ENCODE measurements at places on chromosomes 3 and 15.

GRCh38 chr3:116033516-116033915 is 410.2 kb downstream of the GAP43 start:
- DNase-seq: no peak

GRCh38 chr3:41198950-41199865 is at the start of gene CTNNB1:
Gene CTNNB1, plus strand, starts transcription at chr3:41199505. Its CDS starts 24,564 bp downstream, at chr3:41224069.
- peak; percentile 91 for DNase-seq

GRCh38 chr3:29568355-29568754 is 287.5 kb downstream of the RBMS3 start:
- no peak for DNase-seq

DNA sequence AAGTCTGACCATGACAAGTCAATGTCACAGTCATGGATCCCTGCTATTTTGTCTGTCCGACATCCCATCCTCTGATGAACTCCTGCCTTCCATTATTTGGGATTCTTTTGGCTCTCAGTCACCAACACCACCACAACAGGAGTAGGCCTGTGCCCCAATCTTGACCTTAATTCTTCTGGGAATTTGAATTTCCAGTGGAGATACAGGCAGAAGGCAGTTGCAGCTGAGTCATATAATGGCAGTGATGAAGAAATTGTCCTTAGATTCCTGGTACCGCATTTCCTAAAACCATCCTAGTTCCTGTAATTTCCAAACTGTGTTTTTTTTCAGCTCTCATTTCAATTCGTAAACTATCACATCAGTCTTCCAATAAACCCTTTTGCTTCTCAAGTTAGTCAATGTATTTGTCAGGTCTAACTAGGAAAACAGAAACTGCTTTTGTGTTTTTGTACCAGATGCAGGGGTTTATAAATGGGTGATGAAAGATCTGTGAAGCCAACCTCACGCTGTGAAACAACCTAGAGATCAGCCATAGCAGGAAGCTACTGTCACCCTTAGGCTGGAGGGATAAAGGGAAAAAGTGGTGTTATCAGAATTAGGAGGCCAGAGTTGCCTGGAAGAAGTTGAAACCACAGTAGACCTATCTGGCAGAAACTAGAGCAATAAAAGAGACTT is 126.3 kb upstream of the TMEM108 start:
- no peak for DNase-seq

DNA sequence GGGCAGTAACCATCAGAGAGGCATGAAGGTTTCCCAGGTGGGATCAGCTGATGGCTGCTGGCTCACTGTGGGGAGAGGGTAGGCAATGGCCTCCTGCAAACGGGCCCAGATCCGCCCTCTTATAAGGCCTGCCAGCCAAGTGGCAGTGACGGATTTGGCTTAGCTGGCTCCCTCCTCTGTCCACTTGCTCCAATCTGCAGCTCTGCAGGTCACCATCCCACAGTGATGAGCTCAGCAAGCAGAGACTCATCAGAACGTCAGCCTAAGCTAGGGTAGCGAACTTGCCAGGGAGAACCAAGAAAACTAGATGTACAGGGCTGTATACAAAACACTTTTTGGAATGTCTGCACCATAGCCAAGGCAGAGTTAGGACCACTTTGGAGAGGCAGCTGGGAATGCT is 62.8 kb upstream of the DCLK3 start:
- DNase-seq: no peak

DNA sequence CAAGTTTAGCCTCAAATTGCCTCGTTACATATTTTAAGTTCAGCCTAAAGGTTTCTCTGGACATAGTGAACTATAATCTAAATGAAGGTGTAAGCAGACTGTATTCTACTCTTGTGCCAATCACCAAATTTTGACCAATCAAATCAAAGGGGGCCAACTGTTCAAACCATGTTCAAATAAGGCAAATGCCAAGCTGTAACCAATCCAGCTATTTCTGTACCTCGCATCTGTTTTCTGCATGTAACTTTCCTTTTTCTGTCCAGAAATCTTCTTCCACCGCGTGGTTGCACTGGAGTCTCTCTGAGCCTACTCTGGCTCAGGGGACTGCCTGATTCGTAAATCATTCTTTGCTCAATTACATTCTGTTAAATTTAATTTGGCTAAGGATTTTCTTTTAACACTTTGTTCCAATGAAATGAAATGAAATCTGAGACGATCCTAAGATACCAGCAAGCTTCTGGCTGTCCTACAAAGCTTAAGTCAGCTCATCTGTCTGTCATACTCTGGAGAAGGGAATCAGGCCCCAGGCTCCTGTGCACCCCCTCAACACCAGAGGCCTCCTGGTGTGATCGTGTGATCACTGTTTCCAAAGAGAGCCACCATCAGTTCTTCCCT is 53.2 kb upstream of the ZNF148 start:
- no peak for DNase-seq

DNA sequence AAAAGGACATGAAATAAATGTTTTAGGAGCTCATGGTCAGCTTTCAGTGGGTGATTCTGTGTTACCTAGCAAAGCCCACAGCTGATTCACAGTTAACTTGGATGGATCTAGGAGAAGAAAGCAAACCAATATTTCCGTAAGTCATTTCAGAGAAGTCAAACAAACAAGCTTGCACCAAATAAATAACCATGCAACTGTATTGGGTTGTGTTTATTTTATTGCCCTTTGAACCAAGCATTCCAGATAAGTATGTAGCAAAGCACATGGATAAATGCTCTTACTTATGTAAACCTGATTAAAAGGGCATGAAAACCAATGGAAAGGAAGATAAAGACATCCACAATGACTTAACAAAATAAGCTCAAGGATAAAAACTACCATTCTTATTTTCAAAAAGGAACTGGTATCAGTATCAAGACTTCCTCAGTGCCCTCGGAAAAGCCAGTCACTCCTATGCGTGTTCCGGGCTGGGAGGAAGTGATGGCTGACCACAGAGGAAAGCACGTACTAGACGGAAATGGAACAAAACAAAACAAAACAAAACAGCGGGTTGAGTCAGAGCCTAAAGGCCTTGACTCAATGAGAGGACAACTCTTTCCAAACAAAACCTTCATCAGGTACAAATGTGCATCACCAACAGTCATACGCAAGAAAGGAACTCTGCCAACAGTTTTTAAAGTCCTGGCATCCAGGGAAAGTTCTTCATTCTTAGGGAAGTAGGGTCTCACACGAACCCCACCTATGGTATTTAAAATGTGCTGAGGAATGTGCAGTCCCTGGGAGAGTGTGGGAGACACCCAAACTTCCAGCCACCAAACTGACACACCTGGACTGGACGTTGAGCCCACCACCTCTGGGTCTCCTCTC is 103.3 kb downstream of the SNRK start:
- no peak for DNase-seq

DNA sequence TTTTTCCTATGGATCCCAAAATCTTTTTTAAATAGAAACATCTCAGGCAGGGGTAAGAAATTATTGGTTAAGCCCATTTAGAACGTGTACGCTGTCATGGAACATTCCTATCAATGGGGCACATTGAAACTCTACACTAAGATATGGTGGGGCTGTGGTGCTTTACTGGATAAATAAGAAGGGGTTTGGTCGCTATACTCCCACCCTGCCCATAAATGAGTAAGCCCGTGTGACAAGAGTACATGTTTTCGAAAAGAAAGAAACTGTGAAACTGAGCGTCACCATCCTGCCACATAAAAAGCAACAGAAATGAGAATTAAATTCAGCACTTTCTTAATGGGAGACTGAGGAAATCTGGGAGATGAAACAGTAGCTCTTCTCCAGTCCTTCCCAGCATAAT is 929.7 kb upstream of the CFAP20DC start:
- no peak for DNase-seq

DNA sequence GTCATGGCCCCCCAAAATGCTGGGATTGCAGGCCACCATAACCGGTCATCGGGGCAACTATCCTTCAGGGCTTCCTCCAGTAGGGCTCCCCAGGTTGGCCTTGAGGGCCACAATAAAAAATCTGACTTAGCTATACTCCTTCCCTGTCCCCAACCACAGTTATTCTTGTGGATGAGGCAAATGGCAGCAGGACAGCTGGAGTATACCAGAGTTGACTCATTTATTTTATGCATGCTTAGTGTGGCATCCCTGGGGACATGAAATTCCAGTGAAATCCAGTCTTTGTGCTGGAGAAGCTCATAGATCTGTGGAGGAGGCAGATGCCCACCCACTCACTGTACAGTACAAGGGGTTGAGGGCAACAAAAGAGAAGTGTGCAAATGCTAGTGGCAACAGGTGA is 109.5 kb downstream of the RORA start:
- DNase-seq: no peak

GRCh38 chr3:152772674-152773225 is 62.2 kb upstream of the P2RY1 start:
- no peak for DNase-seq

GRCh38 chr3:134009345-134010000 is 20.3 kb downstream of the SLCO2A1 start:
- no peak for DNase-seq

GRCh38 chr3:133890037-133890436 is 5.6 kb downstream of the RAB6B start:
- DNase-seq: no peak

DNA sequence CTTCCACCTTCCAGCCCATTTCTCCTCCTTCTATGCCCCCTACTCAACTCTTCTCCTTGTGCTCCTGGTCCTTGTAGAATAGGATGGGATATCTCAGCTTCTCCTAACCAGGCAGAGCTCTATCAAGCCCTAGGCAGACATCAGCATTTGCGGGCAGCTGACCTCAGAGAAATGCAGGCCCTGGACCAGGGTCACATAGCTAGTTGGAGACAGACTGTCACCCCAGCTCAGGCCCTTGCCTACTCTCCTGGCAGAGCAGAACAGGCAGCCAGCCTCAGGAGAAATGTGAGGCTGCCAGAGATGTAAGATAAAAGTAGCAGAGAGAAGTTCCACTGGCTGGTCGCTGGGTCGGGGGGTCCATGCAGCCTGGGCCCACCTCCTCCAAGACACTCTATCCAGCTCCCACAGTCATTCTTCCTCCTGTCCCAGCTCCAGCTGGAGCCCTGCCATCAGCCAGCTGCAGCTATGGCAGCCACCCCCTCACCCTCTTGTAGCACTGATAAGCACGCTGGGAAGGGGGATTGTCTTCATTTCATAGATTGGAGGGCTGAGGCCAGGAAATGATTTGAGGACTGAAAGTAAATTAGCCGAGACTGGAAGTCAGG is 4.0 kb downstream of the CYP8B1 start:
- no peak for DNase-seq

DNA sequence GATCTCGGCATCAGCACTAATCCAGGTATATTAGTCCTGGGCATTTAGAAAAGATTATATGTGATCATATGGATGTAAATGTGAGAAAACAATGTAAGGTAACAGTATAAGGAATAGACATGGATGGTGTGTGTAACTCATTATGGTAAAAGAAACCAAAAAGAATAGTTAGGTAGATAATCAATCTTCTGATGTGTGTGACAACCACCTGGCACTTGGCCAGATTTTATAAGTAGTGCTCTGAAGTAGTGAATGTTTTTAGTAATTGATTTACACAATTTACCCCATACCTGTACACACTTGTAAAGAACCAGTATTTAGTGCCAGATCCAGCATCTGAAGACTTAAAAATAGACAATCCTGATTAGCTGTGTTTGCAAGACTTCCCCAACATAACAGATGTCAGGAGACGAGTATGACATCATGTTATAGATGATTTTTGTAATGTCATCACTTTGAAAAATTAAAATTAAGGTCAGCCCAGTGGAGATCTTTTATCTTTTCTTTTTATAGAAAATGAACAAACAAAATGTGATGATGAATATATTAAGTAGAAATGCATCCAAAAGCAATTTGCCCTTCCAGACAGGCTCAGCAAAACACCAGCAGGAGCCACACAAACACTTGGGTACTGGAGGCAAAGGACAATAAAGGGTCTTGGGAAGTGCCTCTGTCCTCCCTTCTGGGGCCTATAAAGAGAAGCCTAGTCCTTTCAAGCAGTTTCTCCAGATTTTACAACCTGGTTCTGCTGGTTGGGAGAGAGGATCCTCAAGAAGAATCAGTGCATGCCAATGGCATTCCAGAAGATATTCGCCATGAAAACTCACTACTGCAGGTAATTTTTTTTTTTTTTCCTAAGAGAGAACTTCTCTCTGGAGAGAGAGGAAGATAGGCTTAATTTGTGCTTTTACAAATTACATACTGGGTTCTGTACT is 140.7 kb downstream of the MECOM start:
- DNase-seq: no peak

DNA sequence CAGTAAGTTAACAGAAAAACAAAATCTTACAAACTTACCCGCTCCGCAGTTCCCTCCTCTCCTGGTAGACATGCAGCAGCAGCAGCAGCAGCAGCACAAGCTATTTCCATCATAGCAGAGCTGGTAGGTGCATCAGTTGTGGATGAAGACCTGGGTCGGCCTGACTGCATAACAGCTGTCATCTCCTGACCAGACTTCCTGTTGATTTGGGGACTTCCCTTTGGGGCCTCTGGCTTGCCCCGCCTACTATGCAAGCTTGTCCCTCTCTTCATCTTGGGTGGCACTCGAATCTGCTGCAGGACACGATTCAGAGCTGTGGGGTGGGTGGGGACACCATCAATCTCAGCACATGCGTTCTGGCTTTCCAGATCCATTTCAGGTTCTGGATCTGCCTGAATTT is 65.7 kb downstream of the TMCC1 start:
- DNase-seq: no peak

- peak; percentile 33 for DNase-seq
These were observed 57.4 kb downstream of the LRTM1 start for GRCh38 chr3:54870423-54870822.

- DNase-seq: no peak
These were observed 8.3 kb downstream of the MAPKBP1 start for GRCh38 chr15:41782371-41783282.

- DNase-seq: no peak
These were observed 2.2 kb downstream of the PLSCR1 start for GRCh38 chr3:146542179-146542578.

- DNase-seq: no peak
These were observed 60.4 kb downstream of the MESD start for GRCh38 chr15:80929225-80929624.

- peak; percentile 51 for DNase-seq
These were observed 106.7 kb downstream of the GHSR start for GRCh38 chr3:172341482-172342059.

DNA sequence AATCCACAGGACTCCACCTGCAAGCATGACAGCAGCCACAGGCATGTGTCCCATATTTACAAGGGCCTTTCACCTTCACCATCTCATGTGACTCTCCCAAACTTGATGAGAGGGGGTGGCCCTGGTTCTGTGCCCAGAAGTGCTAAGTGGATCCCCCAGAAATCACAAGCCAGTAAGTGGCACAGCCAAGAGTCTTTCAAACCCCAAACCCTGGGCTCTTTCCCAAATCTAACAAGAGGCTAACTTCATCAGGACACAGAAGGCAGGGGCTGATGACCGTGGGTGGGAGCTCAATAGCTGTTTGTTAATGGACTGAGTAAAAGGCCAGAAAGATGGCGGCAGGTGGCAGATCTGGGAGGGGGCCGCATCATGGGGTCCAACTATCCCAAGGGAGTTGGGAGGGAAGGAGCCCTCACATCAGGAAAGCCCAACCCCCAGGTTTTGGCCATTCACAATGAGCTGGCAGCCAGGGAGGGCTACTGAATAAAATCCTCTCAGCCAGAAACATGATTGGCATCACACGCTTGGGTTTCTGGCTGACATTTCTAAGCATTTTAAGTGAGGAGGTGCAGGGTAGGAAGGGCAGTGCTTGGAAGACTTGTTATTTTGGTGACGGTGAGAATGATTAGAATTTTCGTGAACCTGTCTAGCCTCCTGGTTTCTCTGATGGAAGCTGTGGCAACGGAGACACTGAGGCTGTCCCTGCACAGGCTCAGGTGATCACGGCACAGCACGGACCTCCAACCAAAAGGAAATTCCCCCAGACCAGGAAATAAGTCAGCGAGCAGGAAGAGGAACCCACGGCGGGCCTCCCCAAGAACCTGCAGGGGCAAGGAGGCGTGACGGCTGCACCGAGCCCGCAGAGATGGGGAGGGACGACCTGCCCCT is 109.3 kb downstream of the OXNAD1 start:
- no peak for DNase-seq

All from LoVo (cell line).